ENCODE measurements at places on chromosomes 7 and 10.

GRCh38 chr10:14560791-14561765 is 213.6 kb downstream of the FAM107B start:
- no peak for DNase-seq

DNA sequence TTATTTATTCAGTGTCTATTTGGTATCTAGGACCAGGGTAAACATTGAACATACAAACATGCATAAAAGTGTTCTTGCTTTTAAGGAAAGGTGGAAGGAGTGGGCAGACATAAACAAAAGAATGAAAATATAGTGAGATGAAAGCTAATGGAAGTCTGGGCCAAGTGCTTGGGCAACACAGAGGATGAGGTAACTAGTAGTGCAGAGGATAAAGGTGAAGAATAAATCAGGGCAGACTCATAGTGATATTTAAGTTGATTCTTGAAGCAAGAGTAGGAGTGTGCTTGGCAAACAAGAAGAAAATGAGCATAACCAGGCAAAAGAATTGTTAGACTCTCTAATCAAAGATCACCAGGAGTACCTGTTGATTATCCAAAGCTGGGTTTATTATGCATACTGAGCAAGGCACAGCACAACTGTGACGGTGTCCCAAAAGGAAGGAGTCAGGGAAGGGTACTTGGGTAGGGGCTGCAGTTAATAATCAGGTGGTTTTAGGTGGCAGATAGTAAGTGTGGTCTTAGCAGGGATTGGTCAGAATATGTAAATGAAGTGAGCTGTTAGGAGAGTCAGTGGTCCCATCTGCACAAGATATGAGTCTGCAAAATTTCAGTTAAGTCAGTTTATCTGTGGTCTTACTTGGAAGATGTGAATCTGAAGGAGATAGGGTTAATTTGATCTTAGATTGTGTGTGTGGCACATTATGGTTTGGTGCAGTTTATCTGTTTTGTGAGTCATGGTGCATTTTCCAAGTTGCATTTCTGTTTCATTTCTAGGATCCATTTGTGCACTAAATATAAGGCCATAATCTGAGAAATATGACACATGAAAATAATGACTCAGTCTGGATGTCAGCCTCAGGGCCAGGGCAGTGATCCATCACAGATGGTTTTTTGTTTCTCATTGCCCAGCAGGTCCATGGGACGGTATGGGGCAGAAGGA is 30.6 kb upstream of the TAX1BP1 start:
- no peak for DNase-seq

DNA sequence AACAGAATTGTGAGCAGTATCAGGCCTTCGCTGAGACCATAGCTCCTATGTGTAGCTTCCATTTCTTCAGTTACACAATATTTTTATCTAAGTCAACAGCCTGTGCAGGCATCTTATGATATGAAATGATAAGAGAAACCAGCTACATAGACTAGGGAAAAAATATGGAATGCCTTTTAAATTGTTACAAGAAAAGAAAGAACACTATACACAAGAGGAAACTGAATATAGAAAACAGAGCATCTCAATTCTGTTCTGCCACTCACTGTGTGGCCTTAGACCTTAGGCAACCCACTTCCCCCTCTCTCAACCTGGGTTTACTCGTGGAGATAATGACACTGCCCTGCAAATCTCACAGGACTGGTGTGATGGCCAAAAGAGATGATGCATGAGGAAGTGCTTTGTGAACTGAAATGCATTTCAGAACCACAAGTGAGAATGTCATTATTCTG is 132.9 kb downstream of the LRRN3 start:
- no peak for DNase-seq

DNA sequence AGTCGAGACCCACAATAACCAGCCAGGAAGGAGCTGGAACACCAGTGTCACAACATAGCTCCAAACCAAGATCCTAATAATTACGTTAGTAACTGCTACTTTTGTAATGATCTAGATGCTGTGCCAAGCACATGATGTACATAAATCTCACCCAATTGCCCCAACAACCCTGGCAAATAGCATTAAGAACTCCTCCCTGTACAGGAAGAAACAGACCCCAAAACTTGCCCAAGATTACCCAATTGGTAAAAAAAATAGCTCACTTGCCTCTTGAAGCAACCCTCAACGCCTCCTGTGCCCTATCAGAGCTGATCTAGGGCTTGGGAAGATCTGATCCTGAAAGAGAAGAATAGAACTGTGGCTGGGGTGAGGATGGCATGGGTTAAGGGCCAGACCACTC is 628.7 kb upstream of the AUTS2 start:
- no peak for DNase-seq

- DNase-seq = no peak
Measured at GRCh38 chr7:131830681-131831080, 274.3 kb upstream of the PODXL start.

- no peak for DNase-seq
Measured at GRCh38 chr7:42189535-42189934, 47.5 kb downstream of the GLI3 start.

DNA sequence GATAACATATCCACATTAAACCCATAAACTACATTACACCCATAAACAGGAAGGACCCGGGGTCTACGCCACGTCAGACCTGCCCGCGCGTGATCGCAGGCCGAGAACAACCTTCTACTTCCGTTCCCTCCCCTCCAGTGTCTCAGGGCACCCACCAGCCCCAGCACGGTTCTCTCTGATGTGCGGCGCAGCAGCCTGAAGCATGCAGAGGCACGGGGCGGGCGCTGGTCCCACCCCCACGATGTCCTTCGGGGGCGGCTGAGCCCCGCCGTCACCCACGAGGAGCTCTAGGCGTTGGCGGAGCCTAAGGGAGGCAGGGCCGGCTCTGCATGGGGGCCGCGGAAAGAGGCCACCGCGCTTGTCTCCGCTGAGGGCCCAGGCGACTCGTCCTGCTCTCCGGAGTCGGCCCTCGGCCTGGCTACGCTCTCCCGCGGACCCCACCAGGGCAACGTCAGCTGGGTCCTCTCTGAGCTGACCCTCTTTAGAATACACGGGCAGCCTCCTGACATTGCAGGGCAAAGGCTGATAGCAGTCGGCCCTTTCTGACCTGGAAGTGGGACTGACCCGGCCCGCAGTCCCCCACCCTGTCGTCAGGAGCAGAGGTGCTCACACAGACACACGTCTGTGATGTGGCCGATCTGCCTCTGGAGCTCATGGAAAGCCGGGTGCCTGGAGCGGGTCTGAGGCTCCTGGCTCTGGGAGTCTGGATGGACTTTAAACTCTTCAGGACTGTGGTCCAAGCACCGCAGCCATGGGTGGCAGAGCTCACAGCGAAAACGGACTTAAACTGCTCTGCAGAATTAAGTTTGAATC is 65.6 kb upstream of the ADGRA1 start:
- no peak for DNase-seq

GRCh38 chr10:9305018-9305655 is 1250.6 kb downstream of the GATA3 start:
- DNase-seq = no peak

- no peak for DNase-seq
Measured at GRCh38 chr10:558891-559766, 130.3 kb downstream of the DIP2C start.

DNA sequence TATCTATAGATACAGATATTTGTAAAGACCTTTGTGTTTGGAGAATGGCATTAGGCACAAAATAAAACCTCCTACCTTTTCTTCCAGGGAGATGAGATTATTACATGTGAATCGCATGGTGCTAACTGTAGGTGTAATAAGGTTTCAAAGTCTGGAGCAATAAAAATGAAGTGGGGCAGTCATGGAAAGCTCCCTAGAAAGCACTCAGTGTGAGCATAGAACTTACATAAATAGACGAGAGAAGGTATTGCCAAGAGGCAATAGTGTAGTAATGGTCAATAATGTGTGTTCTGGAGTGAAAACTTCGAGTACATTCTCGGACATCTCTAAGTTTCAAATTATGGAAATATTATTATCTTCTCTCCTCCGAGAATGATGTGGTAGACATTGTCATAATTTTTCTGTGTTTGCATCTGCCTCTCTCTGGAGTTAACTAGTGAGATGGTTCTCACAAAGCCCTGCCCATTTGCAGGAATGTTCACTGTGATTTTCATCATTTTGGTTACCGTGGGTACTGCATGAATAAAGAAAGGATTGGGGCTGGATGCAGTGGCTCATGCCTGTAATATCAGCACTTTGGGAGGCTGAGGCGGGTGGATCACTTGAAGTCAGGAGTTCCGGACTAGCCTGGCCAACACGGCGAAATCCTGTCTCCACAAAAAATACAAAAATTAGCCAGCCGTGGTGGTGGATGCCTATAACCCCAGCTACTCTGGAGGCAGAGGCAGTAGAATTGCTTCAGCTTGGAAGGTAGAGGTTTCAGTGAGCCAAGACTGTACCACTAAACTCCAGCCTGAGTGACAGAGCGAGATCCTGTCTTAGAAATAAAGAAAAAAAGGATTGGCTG is 10.6 kb downstream of the VIM start:
- no peak for DNase-seq

GRCh38 chr10:24690961-24691512 is 32.6 kb downstream of the ARHGAP21 start:
- DNase-seq = no peak
